ENCODE measurements at places on chromosomes 13 and 19.
A peak's percentile ranks its signal among the peaks of the same experiment; 100 is the strongest.

- no peak for DNase-seq
Measured at GRCh38 chr19:18157465-18158063, 4.6 kb downstream of the PIK3R2 start.

GRCh38 chr13:52414051-52414450 lies 8.1 kb upstream of the THSD1 start:
- no peak for DNase-seq

DNA sequence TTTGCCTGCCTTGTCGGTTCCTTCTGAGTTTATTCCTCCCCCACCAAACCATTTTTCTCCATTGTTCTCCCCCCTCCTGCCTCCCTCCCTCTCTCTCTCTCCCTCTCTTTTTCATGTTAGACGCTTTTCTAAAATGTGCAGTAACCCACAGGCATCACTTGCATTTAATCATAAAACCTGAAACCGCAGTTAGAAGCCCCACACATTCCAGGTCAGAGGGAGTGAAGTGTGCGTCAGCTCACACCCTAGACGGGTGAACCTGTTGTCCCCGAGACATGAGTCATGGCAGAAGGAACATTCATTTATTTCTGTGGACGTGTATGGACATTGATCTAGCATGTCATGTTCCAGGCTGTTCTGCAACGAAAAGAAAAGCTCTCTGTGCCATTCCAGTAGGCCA lies 19.9 kb downstream of the ONECUT3 start:
- no peak for DNase-seq

- peak; percentile 55 for DNase-seq
Measured at GRCh38 chr19:42286349-42287016, 15.4 kb upstream of the PRR19 start.

DNA sequence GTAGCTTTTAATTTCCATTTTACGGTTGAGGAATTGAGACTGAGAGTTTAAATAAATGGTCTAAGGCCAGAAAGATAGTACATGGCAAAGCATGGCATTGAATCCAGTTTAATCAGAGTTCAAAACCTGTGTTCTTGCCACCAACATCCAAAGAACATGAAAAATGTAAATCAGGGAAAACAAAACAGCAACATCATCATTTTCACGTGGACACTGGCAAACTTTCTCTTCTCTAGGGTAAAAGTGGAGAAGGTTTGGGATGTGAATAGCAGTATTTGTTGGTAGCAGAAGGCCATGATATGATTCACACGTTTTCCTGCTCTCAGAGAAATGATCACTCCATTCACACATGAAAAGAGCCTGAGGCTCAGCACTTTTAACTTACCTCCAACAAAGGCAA lies 357.7 kb downstream of the UQCRFS1 start:
- no peak for DNase-seq

GRCh38 chr13:24165746-24166145 lies 5.2 kb downstream of the SPATA13 start:
- no peak for DNase-seq

- DNase-seq = peak; percentile 29
Measured at GRCh38 chr13:32737111-32737571, 150.9 kb downstream of the PDS5B start.

DNA sequence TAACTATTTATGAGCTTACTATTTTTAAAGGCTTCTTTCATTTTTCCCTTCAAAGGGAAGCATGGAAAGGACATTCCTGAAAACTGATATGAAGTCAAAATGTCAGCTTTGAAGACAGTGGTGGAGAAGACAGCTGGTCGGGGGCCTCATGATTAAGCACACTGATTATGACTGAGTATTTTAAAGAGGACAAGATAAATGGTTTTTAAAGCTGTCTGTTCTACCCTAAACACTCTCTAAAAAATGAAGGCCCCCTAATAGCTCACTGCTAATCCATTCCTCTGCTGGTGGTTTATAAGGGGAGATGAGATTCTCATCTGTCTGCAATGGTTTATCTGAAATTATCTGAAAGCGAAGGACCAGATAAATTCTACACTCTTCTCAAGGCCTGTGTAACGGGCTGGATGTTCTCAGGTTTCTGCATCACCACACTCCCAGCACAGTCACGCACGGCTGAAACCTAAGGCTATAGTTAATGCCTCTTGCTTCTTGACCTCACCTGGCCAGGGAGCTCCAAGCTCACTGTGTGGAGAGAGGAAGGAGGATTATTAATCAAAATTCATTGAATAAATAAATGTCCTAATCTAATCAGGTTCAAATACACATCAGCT lies 86.9 kb upstream of the DOCK9 start:
- DNase-seq = no peak

DNA sequence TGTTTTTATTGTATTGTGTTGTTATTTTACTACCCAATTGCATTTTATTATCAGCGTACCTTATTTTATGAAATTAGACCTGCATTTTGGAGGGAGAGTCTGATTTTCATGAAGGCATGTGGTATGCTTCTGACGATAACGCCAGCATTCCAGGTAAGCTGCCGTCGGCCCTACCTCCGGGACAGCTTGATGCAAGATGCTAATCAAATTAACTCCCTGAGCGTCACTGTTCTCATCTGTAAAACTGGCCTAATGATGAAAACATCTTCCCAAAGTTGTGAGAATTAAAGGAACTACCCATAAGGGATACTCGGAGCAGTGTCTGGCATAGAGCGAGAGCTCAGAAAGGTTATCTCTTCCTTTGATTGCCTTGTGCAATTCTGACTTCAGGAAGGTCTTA lies 12.9 kb upstream of the LAIR2 start:
- DNase-seq = no peak

GRCh38 chr13:76684336-76684735 lies 201.9 kb downstream of the KCTD12 start:
- DNase-seq = no peak

- no peak for DNase-seq
Measured at GRCh38 chr13:25541434-25542123, 169.8 kb downstream of the ATP8A2 start.

GRCh38 chr13:25973085-25973484 lies 78.7 kb downstream of the SHISA2 start:
- DNase-seq = no peak

DNA sequence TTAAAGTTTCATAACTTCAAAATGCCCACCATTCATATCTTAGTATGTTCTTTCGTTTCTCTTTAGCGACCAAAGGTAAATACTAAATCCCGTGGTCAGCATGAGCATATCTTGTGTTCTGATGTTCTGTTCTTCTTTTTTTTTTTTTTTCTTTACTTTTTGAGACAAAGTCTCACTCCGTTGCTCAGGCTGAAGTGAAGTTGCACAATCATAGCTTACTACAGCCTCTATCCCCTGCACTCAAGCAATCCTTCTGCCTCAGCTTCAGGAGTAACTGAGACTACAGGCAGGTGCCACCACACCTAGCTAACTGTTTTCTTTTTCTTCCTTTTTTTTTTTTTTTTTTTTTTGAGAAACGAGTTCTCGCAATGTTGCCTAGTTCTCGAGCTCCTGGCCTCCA lies 60.9 kb upstream of the ATP12A start:
- DNase-seq = no peak

GRCh38 chr19:13255719-13256059 lies 105.5 kb downstream of the IER2 start:
- DNase-seq = no peak

DNA sequence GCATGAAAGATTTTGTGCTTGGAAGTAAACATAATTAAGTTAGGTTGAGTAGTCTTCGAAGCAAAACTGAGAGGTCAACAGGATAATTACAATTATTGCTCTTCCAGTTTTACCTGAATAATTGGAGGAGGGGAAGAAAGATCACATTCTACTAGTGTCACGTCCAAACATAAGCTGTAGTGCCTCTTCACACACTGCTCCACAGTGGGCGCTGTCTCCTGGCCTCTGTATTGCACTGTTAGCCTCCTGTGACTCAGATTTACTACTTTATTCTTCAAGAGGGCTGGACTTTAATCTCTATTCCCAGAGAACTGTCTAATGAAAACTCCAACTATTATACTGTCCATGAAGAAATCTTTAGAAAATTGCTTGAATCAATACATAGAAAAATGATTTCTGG lies 62.9 kb downstream of the TRPC4 start:
- DNase-seq = no peak

GRCh38 chr19:42272535-42272897 lies 3.5 kb downstream of the CIC start:
- DNase-seq = no peak

- no peak for DNase-seq
Measured at GRCh38 chr19:39428283-39429112, 7.3 kb downstream of the RPS16 start.

DNA sequence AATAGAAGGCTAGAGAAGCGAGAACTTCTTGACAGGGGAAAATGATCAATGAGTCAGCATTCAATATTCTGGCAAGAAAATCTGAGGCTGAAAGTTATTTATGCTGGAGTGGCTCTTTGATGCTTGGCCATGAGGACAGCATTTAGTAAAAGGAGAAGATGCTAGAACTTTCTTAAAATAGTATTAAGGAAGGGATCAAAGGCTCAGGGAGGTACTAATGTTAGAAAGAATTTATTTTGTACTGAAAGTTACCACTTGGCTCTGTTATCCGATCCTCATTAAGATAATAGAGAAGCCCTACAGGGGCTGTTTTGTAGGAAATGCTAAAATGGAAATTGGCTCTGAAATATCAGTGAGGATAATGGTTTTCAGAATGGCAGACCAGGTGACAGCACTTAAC lies 1774.6 kb upstream of the PCDH20 start:
- DNase-seq = no peak

GRCh38 chr13:109146393-109146792 lies 517.0 kb downstream of the MYO16 start:
- DNase-seq = no peak

GRCh38 chr13:113051641-113052040 lies 54.0 kb upstream of the F7 start:
- DNase-seq = no peak

- no peak for DNase-seq
Measured at GRCh38 chr19:29861574-29861973, 49.8 kb downstream of the CCNE1 start.

GRCh38 chr13:95361686-95362085 lies 60.4 kb upstream of the ABCC4 start:
- no peak for DNase-seq

- DNase-seq = no peak
Measured at GRCh38 chr19:648305-648704, 8.6 kb downstream of the FGF22 start.

DNA sequence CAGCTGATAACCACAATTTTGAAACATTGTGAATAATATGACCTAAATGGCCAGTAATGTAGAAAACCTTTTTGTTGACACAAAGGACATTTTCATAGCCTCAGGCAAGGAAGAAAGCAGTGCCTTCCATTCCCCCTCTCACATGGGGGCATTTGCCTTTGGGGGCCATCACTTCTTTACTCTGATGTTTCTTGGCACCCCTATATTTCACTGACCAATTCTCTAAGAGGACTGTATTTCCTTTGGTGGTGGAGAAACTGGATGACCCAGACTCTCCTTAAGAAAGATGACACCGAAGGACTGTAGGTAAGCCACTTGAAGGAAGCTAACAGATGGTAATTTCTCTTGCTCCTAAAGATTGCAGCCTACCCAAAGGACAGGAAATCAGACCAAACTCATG lies 254.6 kb downstream of the DCLK1 start:
- DNase-seq = no peak

GRCh38 chr19:21454901-21455300 lies 50.5 kb upstream of the ZNF429 start:
- no peak for DNase-seq

- DNase-seq = no peak
Measured at GRCh38 chr19:37718304-37718703, 1.3 kb downstream of the ZNF607 start.

DNA sequence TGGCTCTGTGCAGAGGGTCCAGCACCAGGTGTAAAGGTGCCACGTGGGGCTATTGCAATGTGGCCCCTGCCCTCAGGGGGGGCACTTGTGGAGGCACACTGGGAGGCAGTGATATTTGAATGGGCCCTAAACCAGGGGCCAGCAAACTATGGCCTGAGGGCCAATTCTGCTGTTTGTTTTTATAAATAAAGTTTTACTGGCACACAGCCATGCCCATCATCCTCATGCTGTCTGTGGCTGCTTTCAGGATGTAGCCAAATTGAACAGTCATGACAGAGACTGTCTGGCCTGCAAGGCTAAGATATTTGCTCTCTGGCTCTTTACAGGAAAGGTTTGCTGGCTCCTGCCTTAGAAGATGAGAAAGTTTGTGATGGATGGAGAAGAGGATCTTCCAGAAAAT lies 33.9 kb upstream of the RANBP3 start:
- DNase-seq = no peak

DNA sequence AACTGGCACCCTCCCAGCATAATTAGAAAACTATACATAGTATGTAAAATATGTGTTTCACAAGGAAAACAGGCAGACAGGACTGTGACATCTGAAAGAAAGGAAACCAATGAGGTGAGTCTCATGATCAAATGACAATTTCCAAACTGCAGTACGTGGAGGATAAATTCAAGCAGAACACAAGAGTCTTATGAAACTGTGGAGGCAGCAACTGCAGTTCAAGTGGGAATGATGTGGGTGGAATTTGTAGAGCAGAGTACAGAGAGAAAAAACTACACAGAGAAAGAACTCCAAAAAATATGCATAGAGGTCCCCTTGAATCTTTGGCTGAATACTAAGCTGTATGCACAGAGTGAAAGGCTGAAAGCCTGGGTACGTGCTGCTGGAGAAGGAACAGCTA lies 9.7 kb downstream of the SIGLEC6 start:
- DNase-seq = no peak

GRCh38 chr19:19595171-19595701 lies 23.3 kb downstream of the PBX4 start:
- no peak for DNase-seq

DNA sequence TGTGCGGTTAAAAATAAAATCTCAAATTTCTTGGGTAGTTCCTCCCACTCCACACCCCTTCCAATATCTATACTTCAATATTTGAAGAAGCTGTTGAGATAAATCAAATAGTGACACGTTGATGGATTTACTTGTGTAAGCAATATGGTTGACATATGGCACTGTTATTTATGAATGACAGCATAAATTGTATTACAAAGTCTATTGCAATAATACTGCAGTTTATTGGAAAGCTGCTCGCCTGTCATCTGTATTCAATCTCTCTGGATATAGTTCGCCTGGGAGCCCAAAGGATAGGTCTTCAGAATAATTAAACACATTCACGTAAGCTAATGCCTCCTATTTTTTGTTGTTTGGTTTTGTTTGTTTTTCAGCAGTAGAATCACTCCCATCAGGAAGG lies 5.0 kb upstream of the ZIC5 start:
- no peak for DNase-seq

DNA sequence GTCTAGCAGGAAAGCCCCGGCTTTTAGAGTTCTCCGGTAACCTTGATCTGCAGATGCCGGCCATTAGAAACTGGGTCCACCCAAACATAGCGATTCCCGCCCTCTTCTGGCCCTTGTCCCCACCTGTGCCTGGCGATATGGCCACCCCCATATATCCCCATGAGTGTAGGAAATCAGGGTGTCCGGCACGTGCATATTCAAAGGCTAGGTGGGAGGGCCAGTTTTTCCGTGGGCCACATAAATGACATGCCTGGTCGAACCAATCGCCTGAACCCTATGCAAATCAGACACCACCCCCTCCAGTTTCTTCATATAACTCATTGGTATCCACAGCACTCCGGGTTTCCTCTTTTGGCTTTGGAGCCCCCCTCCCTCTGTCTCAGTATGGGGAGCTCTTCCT lies 37.4 kb downstream of the ERICH4 start:
- DNase-seq = no peak
